ENCODE measurements at places on chromosomes 5 and 9.

DNA sequence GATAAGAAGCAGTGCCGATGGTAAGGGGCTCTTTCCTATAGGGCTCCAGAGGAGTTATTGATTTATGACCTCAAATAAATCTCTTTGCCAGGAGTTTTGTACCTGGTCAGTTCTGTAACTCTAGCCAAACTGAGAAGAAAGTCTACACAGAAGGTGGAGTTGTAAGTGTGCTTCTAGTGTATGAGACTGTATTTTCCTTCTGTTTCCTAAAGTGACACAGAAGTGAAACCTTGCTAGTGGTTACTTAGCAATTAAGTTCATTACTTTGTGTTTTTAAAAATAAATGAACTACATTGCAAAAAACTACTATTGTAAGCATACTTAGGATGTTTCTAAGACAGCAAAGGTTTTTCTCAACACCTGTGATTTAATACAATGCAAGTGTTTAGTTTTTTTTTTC is 48.7 kb upstream of the ACTBL2 start:
- H3K27ac ChIP-seq: no peak overlapping the region
- no peak for DNase-seq
- H3K4me3 ChIP-seq: no peak overlapping the region
- no peaks in the 10 kb centered on the region for H3K36me3 ChIP-seq
- H3K27me3 ChIP-seq: no peaks in the 10 kb centered on the region

DNA sequence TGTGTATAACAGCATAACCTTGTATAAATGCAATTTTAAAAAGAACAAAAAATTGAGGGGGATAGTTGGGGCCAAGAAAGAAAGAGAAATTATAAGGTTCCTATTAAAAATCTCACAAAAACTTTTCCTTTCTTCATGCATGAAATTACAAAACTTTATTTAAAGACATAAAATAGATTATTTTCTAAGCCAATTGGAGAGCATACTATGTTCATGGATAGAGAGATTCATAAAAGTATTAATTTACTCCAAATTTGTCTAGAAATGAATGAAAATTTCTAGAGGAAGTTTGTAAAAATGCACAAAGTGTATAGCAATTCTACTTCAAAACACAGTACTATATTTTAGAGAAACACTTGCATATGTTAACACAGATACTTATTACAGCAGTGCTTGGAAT is 200.4 kb downstream of the PCSK1 start:
- peaks cover 2% of the 10 kb centered on the region for H3K27me3 ChIP-seq
- H3K4me1 ChIP-seq: no peaks in the 10 kb centered on the region
- no peaks in the 10 kb centered on the region for H3K36me3 ChIP-seq
- H3K27ac ChIP-seq: no peak overlapping the region

GRCh38 chr5:158155811-158156505 is 297.0 kb upstream of the CLINT1 start:
- no peak overlapping the region for H3K4me3 ChIP-seq
- no peaks in the 10 kb centered on the region for H3K4me1 ChIP-seq
- H3K36me3 ChIP-seq: no peaks in the 10 kb centered on the region
- H3K27ac ChIP-seq: no peak overlapping the region

DNA sequence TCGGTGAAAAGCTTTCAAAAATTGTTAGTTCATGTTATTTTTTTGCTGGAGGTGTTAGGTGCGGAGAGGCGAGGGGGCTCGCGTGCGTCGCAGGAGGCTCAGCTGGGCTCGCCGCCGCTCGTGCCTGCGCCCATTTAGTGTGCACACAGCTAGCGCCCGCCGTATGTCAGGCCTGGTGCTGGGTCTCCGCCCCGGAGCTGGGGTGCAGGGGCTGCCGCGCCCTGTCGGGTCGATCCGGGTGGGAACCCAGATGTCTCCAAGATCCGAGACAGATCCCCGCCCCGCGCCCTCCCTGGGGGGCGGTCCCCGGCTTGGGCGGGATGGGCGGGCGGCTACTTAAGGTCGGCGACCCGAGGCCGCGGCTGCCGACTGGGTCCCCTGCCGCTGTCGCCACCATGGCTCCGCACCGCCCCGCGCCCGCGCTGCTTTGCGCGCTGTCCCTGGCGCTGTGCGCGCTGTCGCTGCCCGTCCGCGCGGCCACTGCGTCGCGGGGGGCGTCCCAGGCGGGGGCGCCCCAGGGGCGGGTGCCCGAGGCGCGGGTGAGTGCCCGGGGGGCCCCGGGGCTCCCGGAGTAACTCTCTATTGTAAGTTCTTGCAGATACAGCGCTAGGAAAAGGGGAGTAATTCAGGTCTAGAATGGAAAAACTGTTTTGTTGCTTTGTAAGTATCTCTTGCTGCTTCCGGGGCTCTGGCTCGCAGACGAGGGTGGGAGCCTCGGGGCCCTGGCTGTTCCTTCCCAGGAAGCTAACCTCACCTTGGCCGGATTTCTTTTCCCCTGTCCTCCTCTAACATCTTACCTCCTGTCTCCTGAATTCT is 31.7 kb downstream of the GSN start:
- H3K4me3 ChIP-seq: peak overlapping the region; percentile 88
- H3K4me1 ChIP-seq: peaks cover 27% of the 10 kb centered on the region
- H3K36me3 ChIP-seq: peaks cover 16% of the 10 kb centered on the region
- H3K27me3 ChIP-seq: peaks cover 5% of the 10 kb centered on the region
- DNase-seq: peak; percentile 49

- H3K27me3 ChIP-seq: no peaks in the 10 kb centered on the region
- no peaks in the 10 kb centered on the region for H3K36me3 ChIP-seq
- peaks cover 39% of the 10 kb centered on the region for H3K4me1 ChIP-seq
- peak; percentile 20 for DNase-seq
- peak overlapping the region; percentile 64 for H3K4me3 ChIP-seq
- H3K27ac ChIP-seq: peak overlapping the region; percentile 75
Observed at GRCh38 chr5:143222287-143223231, 180.9 kb downstream of the NR3C1 start.

- no peaks in the 10 kb centered on the region for H3K36me3 ChIP-seq
- no peak overlapping the region for H3K4me3 ChIP-seq
- no peak for DNase-seq
- H3K27me3 ChIP-seq: peaks cover 8% of the 10 kb centered on the region
- H3K27ac ChIP-seq: no peak overlapping the region
Observed at GRCh38 chr5:10923310-10923709, 162.3 kb upstream of the DAP start.

GRCh38 chr5:136776022-136776927 is 410.9 kb upstream of the TRPC7 start:
- H3K27ac ChIP-seq: no peak overlapping the region
- no peak for DNase-seq
- H3K27me3 ChIP-seq: peaks cover 2% of the 10 kb centered on the region
- no peak overlapping the region for H3K4me3 ChIP-seq

- H3K4me3 ChIP-seq: peak overlapping the region; percentile 24
- H3K36me3 ChIP-seq: no peaks in the 10 kb centered on the region
- no peaks in the 10 kb centered on the region for H3K27me3 ChIP-seq
- H3K27ac ChIP-seq: peak overlapping the region; percentile 80
- DNase-seq: no peak
Observed at GRCh38 chr5:65061974-65062353, 293.2 kb downstream of the CWC27 start.

DNA sequence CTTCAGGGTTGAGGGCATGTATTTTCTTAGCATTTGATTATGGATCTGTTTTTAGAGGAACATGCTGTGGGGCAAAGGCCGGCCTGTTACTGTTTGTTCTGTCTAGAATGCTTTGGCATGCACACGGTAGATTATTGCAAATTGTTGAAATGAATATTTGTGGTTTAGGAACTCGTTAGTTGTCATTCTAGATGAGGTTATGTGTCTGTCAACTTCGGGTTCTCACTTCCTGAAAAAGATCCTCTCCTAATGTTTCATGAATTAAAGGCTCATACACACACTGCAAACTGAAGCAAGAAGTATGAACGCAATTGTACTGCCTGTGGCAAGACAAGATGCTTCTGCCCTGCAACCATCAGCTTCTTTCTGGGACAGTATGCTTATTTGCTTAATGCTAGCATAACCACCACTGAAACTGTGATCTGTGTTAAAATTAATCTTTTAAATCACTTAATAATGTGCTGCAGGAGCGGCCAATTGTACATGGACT is 99.6 kb downstream of the BASP1 start:
- H3K36me3 ChIP-seq: no peaks in the 10 kb centered on the region
- peak overlapping the region; percentile 82 for H3K4me3 ChIP-seq

DNA sequence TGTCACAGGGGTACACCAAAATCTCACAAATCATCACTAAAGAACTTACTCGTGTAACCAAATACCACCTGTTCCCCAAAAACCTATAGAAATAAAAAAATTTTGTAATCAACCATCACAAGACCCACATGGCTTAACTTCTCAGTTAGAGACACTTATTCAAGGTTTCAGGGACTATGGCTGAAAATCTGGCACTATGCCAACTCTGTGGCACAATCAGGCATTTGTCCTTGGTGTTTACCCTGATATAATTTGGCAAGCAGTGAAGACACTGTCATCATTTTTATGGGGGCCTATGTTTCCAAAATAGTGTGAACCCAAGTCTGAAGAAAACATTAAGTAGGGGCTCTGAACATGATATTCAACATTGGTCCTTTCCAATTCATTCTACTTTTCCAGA is 59.0 kb downstream of the ZNF622 start:
- no peak overlapping the region for H3K4me3 ChIP-seq
- no peak overlapping the region for H3K27ac ChIP-seq
- peaks cover 3% of the 10 kb centered on the region for H3K27me3 ChIP-seq
- no peaks in the 10 kb centered on the region for H3K36me3 ChIP-seq
